Progenitor cell of endocrine pancreas (in vitro differentiated cells): ENCODE measurements at places on chromosomes 4 and X. TPM values are rescaled to one million over a fixed set of nuclear protein-coding genes. Genes with fewer than 3 reads are reported as not detected.

Gene F8A2
- total RNA-seq: not detected in 2 replicates

Gene OTUD6A
- not detected in 2 replicates for total RNA-seq

Gene MMGT1
- 17.6 and 17.7 TPM in 2 replicates for total RNA-seq

Gene SFRP2
- 1.3 and 3.2 TPM in 2 replicates for total RNA-seq

Gene AMTN
- total RNA-seq: not detected in 2 replicates

Gene VEGFD
- total RNA-seq: 0.22 and 0.47 TPM in 2 replicates

GRCh38 chr4:3201718-3202702 is 46.9 kb upstream of the MSANTD1 start:
- DNase-seq: no peak

DNA sequence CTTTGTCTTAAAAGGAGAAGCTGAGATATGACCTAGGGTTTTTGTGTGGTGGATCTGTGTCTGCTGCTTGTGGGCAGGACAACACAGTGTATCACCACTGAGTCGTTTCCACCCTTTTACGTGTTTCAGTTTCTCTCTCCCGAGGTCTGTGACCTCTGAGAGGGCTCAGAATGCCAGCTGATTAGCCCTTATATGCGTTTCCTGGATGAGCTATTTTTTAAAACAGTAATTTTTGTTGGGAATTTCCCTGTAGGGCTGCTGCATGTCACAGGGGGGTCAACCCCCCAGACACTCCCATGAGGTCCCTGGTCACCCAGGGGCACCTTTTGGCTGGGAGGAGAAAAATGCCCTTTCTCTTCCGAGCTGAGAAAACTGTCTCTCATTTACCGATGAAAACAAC is 170.4 kb upstream of the CASK start:
- no peak for DNase-seq

GRCh38 chrX:106711375-106711774 is 15.1 kb upstream of the RNF128 start:
- DNase-seq: no peak

DNA sequence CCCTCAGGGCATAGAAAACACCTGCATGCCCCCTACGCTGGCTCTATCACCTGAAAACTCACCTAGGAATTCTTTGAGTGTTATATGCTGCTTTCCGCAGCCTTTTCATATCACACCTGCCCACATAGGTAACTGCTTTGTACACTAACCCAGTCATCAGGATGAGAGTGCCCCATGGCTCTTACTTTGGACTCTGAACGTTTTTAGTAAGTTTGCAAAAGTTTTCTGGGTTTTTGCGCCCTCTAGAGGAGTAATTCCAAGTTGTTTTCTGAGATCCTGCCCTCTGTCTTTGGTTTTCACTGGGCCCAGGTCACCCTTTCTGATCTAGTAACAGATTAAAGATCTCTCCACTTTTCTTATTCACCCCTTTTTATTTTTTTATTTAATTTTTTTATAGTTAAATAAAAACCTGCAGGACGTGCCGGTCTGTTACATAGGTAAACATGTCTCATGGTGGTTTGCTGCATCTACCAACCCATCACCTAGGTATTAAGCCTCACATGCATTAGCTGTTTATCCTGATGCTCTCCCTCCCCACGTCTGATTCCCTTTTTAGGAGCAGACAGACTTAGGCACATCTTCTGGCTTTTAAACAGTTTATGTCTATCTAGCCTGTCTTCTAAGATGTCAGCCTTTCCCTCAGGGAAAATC is 139.2 kb downstream of the NWD2 start:
- no peak for DNase-seq

- DNase-seq: no peak
Observed at GRCh38 chrX:55759478-55759877, 41.9 kb downstream of the RRAGB start.

DNA sequence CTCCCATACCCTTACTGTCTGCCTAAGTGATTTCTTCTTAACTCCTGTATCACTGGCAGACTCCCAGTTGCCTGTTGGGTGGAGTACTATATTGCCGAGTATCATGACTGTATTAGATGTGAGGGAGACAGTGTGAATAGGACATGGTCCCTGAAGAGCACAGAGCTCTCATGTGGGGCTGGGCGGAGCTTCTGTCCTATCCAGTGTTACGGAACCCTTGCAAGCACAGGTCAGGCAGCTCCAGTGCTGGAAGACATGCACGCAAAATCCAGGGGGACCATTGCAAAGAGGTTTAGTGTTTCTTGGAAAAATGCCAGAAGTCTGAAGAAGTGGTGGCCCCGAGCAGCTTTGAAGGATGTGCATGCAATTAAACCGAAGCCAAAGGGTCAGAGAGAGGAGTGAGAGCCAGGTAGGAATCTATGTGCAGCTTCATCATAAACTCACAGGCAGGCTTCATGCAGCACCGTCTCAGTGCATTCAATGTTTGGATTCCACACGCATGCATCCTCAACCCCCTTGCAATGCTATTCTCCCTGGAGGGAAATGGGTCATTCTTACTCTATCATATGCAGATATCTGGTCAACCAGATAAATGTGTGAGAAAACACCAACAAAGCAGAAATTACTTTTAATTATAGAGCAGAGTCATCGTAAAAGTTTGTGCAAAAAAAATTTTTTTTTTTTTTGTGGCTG is 49.7 kb upstream of the DHRSX start:
- DNase-seq: no peak

GRCh38 chrX:110322603-110323002 is 4.7 kb upstream of the AMMECR1 start:
- DNase-seq: no peak

- DNase-seq: no peak
Observed at GRCh38 chrX:9917861-9918260, 49.3 kb upstream of the CLDN34 start.

DNA sequence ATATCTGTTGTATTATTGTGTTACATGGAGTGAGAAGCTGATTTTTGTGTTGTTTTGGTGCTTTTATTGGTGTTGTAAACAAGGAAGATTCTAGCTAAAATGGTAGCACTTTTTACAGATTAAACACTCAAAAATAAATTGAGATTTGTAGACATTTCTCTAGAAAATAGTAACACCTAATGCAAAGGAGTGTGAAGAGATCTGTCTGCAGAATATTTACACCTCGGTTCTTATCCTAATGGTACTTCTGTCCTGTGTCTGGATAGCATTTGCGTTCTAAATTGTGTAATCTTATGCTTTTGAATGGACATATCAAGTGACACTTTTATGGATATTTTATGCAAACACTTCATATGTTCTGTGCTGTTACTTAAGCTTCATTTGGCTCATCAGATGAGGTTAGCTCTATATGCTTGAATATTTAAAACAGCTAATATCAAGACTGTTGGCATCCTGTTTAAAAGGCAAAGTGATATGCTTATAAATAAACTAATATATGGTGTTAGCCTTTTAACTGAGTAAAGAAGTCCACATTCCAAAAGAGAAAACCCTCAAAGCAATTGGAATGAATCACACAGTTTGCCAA is 6.0 kb downstream of the PCDH7 start:
- DNase-seq: no peak

GRCh38 chr4:33722800-33723516 is 2521.4 kb downstream of the ARAP2 start:
- no peak for DNase-seq

DNA sequence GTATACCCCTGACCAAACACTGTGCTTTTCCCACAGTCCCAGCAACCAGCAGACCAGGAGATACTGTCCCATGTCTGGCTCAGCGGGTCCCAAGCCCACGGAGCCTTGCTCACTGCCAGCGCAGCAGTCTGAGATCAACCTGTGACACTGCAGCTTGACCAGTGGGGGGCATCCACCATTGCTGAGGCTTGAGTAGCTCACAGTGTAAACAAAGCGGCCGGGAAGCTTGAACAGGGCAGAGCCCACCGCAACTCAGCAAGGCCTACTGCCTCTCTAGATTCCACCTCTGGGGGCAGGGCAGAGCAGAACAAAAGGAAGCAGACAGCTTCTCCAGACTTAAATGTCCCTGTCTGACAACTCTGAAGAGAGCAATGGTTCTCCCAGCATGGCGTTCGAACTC is 58.1 kb downstream of the SLC10A6 start:
- DNase-seq: no peak

- DNase-seq: no peak
Observed at GRCh38 chrX:99242001-99242400, 1168.1 kb downstream of the PCDH19 start.

DNA sequence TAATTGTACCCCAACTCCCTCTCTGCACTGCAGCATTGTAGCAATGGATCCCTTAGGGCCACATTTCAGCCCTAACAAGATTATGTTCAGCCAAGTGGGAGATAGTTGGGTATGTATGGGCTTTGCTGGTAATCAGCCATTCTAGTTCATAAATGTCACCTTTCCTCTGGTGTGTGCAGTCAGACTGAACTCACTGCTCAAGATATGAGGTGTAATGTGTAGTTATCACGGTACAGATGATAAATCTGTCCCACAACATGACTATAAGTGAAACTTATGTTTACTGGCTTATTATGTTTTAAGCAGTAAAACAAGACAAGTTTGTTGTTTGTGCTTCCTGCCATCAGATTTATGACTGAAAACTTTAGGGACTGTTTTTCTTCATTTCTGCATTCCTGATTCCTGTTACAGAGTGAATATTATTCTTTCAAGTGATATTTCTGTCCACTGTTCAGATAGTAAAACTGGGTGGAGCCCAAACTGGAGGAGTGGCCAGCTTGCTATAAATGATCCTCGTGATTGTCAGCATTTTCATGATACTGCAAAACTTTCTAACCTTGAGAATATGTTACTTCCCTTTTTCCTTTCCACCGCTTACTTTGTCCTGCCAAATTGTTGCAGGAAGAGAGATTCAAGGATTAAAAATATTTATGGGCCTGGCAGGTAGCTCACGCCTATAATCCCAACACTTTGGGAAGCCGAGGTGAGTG is 44.9 kb downstream of the ANAPC4 start:
- no peak for DNase-seq

- peak; percentile 47 for DNase-seq
Observed at GRCh38 chr4:55321707-55322264, 24.3 kb upstream of the SRD5A3 start.

DNA sequence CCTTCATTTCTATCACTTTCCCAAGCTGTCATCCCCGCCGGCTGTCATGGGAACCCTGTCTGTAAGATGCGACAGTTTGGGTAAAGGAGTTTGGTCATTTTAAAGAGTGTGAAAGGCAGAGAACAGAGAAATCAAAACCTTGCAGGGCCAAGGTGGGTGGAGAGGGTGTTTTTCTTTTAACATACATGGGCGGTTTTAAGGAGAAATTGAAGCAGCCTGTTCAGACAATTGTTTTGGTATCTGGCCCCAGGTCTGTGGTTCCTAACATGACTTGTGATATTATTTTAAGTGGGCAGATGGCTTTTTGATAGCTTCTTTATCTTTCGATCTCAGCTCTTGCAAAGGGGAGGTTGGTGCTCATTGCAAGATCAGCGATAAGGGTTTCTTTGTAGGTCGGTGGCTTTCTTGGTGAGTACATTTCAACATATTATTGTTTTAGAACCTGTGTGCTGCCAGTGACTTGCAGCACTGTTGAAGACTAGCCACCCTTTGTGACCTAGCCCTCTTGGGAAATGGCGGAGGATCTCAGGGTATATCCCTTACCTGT is 3.7 kb downstream of the PPP1R3F start:
- DNase-seq: no peak

DNA sequence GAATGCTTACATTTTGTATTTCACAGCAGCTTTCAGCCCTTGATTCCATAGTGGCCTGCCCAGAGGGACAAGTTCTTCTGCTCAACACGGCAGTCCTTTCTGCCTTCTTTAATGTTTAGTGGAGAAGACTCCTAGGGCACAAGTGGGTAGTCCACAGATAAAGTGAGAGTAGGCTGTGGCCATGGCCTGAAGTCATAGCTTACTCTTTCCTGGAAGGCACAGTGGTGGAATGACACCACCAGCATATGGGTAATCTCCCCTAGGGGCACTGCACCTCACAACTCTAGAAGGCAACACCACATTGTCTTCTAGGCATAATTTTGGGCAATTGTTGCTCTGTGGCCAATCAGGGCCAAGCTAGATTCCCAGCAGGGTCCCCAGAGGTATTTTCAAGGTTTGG is 155.4 kb upstream of the MAMLD1 start:
- DNase-seq: no peak

- DNase-seq: no peak
Observed at GRCh38 chr4:48668254-48669017, 111.6 kb downstream of the FRYL start.

GRCh38 chr4:154078504-154079350 is 289.8 kb upstream of the SFRP2 start:
- DNase-seq: no peak

DNA sequence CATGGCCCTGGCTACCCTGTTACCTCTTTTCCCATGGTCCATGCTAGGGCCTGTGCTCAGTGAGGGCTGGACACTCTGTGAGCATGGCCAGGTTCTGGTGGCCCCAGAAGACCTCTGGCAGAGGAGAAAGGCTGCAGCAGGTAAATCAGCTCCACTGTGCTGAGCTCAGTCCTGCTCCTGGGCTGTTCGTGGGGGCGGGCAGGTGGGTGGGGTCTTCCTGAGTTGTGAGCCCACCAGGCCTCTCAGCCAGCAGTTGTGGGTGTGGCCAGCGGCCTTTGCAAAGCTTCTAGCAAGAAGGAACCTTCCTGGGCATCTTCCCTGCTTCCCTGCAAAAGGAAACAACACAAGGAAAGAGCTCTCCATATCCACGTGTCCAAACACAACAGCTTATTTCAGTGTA is 85.3 kb upstream of the STX18 start:
- no peak for DNase-seq

- no peak for DNase-seq
Observed at GRCh38 chrX:39439906-39440798, 638.9 kb downstream of the MID1IP1 start.

GRCh38 chrX:103629318-103630170 is 769 bp downstream of the TCEAL1 start:
- DNase-seq: peak; percentile 50
